Kidney epithelial cell (primary cell): ENCODE measurements at places on chromosomes 7 and 10. TPM values are rescaled to one million over a fixed set of nuclear protein-coding genes. Genes with fewer than 3 reads are reported as not detected.

Gene OR2A42
- total RNA-seq = 0.07 and 0.08 TPM in 2 replicates

Gene SLC39A12
- not detected in 2 replicates for total RNA-seq

Gene C10orf53
- not detected in 2 replicates for total RNA-seq

Gene FGF8
- total RNA-seq = not detected in 2 replicates

Gene BHLHA15
- 8.1 and 9.7 TPM in 2 replicates for total RNA-seq

Gene FKBP6
- total RNA-seq = not detected in 2 replicates

Gene MRC1
- 0.07 and 0.29 TPM in 2 replicates for total RNA-seq

Gene CALML5
- 0.34 TPM in 1 of 2 replicates, not detected in the other for total RNA-seq

Gene HOXA9
- 46.5 and 53.7 TPM in 2 replicates for total RNA-seq

Gene TRIM50
- not detected in 2 replicates for total RNA-seq

Gene SP4
- total RNA-seq = 13.8 and 14.2 TPM in 2 replicates

Gene ATOH7
- total RNA-seq = not detected in 2 replicates

Gene GPC2
- 13.6 and 14.7 TPM in 2 replicates for total RNA-seq

Gene SAMD9L
- total RNA-seq = 0.75 and 0.79 TPM in 2 replicates

Gene SLC18A2
- total RNA-seq = 0.75 and 1.5 TPM in 2 replicates
